ENCODE measurements at places on chromosomes 4 and X. TPM values are rescaled to one million over a fixed set of nuclear protein-coding genes. Genes with fewer than 3 reads are reported as not detected.

GRCh38 chr4:124936427-124936826, 223.9 kb upstream of the ANKRD50 start:
- no peak for DNase-seq

GRCh38 chr4:40003986-40004385, 26.3 kb upstream of the PDS5A start:
- no peak for DNase-seq

- DNase-seq = no peak
Measured at GRCh38 chr4:126757219-126757618, 875.5 kb upstream of the INTU start.

DNA sequence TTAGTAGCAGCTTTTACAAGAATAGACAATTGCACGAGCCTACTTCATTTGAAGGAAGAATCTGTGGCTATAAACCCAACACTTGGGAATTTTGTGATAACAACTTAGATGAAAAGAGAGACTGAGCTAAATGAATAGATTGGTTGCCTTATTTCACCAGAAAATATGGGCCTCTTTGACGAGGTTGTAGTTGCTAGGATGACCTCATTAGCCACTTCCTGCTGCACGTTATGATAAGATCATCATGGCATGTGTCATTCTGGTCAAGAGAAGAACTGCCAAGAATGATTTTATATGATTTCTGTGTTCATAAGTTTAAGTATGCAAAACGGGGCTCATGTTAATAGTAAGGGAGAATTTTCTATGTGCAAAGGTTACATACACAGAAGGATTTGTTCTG, 321.9 kb upstream of the GIMD1 start:
- no peak for DNase-seq

The TLR6 gene
- 1.5 TPM for total RNA-seq

The MTMR1 gene
- total RNA-seq = 19.4 TPM

The BEND4 gene
- total RNA-seq = 0.05 TPM

GRCh38 chr4:3305610-3306371, 13.0 kb downstream of the RGS12 start:
- DNase-seq = peak; percentile 53

The FMR1NB gene
- total RNA-seq = not detected

DNA sequence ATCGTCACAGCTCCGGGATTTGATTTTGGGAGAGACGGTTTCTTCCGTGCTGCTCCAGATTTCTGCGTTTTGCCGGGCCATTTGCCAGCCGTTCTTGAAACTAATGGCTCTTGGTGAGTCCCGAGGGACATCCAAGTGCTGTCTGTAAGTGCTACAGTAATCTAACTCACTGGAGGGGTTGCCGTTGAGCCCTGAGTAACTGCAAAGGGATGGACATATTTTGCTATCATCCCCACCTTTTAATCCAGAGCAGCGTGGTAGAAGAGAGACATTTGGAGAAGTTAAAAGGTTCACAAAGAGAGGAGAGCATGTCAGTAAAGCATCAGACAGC, 88.9 kb upstream of the PDLIM3 start:
- no peak for DNase-seq

The ZCCHC4 gene
- 9.3 TPM for total RNA-seq

DNA sequence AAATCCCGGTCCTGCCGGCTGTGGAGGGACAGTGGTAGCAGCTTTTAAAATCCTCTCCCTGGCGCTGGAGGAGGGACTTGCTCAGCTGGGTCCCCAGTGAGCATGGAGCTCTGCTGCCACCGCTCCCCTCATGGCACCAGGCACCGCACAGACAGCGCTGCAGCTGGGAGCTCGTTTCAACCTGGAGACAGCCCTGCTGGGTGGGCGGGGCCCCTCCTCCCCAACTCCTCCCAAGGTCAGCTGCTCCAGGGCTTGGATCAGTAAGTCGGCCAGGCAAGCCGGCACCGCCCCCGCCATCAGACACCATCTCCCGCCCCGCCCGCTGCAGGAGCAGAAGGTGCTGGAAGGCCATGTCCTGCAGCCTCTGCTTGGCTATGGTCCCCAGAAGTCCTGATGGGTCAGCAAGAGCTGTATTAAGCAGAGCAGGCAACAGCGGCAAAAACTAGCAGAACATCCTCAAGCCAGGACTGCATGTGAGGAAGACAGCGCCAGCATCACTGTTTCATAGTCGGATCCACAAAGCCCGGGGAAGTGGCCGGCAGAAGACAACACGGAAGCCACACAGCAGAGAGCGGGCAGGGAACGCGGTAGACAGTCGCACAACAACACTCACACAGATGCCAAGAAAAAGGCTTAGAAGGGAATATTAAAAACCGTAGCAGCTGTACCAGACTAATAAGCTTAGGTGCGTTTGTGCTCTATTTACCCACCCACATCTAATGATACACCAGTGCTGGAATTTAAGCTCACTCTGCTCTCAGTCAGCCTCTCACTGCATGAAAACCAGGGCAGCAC, 16.2 kb downstream of the ZFYVE28 start:
- peak; percentile 83 for DNase-seq

GRCh38 chr4:126404549-126404948, 1089.8 kb downstream of the FAT4 start:
- DNase-seq = no peak

- DNase-seq = no peak
Measured at GRCh38 chr4:68572653-68573170, 3.4 kb downstream of the UGT2B17 start.

The ERVMER34-1 gene
- 5.3 TPM for total RNA-seq

The PHKA1 gene
- total RNA-seq = 16.1 TPM

DNA sequence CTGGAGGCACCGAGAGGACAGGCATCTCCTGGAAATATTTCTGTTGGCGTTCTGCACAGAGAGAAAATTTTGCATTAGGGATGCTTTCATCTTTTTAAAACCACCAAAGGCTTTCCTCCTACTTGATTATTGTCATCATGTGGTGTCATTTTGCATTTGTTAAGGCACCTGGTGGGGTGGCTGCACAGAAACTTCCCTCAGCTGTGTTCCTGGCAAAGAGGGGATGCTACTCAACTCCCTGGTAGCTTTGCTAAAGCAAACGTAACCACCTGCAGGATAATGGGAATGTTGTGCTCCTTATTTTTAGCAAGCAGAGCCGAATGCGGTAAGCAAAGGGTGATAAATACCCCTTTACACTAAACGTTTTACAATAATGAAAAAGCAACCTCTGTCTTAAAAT, 229.8 kb downstream of the STIM2 start:
- no peak for DNase-seq

- no peak for DNase-seq
Measured at GRCh38 chr4:107066621-107067020, 30.5 kb upstream of the DKK2 start.

GRCh38 chr4:112895811-112896608, 153.4 kb upstream of the ANK2 start:
- no peak for DNase-seq

The IL2RG gene
- total RNA-seq = 2.8 TPM

GRCh38 chr4:174099712-174100111, 183.8 kb downstream of the FBXO8 start:
- no peak for DNase-seq

DNA sequence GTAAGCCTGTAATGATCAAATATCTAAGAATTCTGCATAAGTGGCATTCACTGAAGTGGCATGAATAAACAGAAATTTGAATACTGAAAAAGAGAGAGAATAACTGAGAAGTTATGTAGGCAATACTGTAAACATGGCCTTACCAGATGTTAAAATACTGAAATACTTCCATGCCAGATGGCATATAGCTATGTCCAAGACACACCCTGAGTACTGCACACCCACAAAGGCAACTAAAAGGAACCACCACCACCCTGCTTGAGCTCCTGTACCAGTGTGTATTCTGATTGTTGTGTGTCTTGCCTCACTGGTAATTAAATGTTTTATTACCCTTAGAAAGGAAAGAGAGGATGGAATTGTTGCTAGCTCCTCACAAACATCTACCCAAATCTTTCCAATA, 192.1 kb downstream of the ADAMTS3 start:
- no peak for DNase-seq

GRCh38 chr4:128566693-128567092, 242.8 kb upstream of the JADE1 start:
- DNase-seq = no peak

DNA sequence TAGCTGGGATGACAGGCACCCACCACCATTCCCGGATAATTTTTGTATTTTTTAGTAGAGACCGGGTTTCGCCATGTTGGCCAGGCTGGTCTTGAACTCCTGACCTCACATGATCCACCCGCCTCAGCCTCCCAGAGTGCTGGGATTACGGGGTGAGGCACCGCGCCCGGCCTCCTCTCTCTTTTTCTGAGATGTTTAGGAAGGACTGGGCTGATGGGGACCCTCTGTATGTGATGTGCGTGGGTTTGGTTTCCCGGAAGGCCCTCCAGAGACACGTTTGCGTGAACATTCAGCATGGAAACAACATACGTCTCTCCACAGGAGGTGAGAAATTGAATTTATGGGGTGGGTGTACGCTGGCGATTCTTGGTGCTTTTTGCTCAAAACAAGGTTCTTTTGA, 18.6 kb downstream of the SHOX start:
- DNase-seq = no peak

The SAP30 gene
- total RNA-seq = 14.6 TPM

DNA sequence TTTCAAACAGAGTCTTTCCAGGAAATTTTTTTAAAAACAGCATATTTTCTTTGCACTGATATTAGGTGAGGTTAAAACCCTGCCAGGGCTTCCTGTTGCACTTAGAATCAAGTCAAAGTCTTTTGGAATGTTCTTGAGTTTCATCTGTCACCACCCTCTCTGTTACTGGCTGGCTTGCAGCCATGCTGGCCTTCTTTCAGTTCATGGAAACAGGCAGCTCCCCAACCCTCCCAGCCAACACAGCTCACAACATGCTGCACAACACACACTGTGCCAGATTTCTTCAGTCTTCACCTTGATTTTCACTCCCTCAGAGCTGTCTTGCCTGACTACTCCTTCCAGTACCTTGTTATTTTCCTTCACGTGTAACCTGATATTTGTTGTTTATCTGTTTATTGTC, 129.5 kb downstream of the KCNIP4 start:
- DNase-seq = peak; percentile 55

The HSFX3 gene
- total RNA-seq = not detected

DNA sequence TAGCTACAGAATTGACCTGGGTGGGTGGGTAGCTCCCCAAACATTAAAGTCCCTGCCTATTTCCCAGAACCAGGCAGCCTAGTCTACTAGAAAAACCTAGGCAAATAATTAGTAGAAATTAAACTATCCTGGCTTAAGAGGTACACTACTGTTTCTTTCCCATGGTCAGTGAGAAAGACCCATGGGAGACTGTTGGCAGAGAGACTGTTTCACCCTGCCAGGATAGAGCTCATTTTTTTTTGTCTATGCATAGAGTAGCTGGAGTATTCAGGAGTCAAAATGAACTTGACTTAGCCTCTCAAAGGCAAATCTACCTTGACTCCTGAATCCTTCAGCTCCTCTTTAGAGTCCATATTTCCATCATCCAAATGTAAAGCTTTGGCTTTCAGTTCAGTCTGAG, 107.0 kb upstream of the AR start:
- no peak for DNase-seq

DNA sequence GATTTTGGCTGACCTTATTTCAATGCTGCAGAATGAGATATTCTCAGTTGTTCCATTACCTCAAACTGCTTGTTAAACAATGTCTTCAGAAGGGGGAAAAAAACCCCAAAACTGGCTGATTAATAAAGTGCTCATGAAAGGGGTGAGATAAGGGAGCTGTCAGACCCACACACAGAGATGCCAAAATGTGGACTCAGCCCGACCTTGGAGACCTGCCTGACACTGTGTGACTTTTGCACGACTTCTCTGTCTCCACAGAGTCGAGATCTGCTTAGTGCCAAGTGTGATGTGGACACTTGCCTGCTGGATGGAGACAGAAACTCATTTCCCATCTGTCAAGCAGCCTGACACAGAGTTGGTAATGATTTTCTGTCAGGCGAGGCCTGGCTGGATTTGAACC, 31.5 kb downstream of the REELD1 start:
- no peak for DNase-seq

The SHISA3 gene
- 5.5 TPM for total RNA-seq

- DNase-seq = no peak
Measured at GRCh38 chr4:186134257-186134656, 29.8 kb downstream of the FAM149A start.

The CT83 gene
- not detected for total RNA-seq

GRCh38 chrX:127405946-127406345, 586.4 kb downstream of the PRR32 start:
- no peak for DNase-seq

- DNase-seq = peak; percentile 88
Measured at GRCh38 chrX:1316527-1316926, 20.1 kb upstream of the IL3RA start.

The ZNF674 gene
- 2.2 TPM for total RNA-seq

The ARHGEF38 gene
- not detected for total RNA-seq

The SPINK2 gene
- not detected for total RNA-seq

The VMA21 gene
- total RNA-seq = 27.2 TPM

The PCDH7 gene
- total RNA-seq = 21.7 TPM

The AMBN gene
- total RNA-seq = not detected

DNA sequence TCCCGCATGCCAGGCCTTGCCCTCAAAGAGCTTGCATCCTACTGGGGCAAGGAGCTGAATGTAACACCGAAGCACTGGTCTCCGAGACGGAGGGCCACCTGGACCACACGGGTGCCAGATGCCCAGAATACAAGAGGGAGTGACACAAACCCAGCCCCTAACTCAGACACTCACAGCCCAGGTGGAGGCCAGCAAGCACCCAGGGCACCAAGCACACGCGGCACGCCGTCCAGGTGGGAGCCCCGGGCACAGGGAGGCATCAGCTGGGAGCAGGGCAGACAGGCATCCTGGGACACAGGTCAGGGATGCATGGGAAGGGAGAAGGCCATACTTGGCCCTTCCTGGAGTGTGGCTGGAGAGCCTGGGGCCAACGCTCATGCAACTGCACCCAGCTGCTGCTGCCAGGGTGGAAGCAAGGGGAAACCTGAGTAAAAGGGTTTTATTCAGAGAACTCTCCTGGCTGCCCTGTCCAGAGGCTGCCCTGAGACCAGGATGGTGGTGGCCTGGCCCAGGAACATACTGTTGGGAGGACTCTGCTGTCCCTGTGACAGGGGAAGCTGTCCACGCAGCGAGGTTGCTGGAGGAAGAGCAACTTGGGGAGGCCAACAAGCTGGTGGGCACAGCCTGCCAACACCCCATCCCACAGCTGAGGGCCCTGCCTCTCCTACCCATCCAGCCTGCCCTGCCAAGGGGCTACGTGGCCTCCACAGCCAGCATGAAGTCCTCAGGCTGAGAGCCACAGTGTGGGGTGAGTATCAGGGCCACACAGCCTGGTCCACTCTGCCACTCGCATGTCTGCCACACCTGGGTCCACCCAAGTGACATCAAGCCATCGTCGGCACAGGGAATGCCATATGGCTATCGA, 22.2 kb upstream of the PPP2R2C start:
- DNase-seq = no peak

- no peak for DNase-seq
Measured at GRCh38 chrX:114071412-114071811, 512.5 kb upstream of the HTR2C start.

The NRK gene
- 2.1 TPM for total RNA-seq

GRCh38 chr4:139223682-139224317, 46.8 kb upstream of the ELF2 start:
- DNase-seq = no peak

GRCh38 chr4:145298885-145299284, 118.5 kb upstream of the OTUD4 start:
- DNase-seq = no peak

GRCh38 chr4:84685105-84685504, 102.2 kb downstream of the CDS1 start:
- DNase-seq = no peak

GRCh38 chr4:120316416-120316815, 249.8 kb upstream of the MAD2L1 start:
- DNase-seq = no peak

The CTSO gene
- 7.4 TPM for total RNA-seq

GRCh38 chrX:103663981-103664762, 22.3 kb downstream of the MORF4L2 start:
- DNase-seq = no peak

The SYNPO2 gene
- 206 TPM for total RNA-seq

All from Right ventricle myocardium inferior (tissue), 1 donor.